ENCODE measurements at places on chromosomes 16 and 17.

DNA sequence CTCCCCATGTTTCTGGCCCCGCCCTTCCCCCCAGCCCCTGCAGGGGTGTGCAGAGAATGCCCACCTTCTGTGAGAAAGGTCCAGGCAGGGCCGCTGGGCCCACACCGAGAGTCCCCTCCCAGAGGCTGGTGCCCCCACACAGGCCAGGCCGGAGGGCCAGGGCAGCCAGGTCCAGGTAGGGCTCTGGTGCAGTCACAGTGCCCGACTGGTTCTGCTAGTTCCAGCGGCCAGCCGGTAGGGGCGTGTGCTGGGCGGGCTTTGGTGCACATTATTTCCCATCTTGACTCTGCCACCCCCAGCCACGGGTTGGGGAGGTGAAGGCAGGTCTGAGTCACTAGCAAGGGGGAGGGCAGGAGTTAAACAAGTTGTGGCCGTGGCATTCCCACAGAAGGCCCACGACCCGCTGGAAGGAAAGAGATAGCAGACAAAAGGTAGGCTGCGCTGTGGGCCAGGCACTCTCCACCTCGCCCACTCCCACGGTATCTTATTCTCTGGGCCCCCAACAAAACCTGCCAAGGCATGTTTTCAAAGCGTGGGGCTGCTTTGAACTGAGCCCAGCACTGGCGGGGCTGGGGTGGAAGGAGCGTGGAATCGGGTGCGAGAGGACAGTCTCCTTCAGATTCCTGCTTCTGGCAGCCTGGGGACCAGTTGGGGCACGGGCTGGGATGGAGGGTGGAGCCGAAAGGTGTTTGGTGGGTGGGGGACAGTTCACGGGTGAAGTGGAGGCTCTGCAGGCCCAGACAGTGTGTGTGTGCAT lies 1.9 kb downstream of the EPN3 start:
- no peak for DNase-seq

GRCh38 chr16:89190150-89190958 lies 10.0 kb downstream of the SLC22A31 start:
- DNase-seq: no peak

DNA sequence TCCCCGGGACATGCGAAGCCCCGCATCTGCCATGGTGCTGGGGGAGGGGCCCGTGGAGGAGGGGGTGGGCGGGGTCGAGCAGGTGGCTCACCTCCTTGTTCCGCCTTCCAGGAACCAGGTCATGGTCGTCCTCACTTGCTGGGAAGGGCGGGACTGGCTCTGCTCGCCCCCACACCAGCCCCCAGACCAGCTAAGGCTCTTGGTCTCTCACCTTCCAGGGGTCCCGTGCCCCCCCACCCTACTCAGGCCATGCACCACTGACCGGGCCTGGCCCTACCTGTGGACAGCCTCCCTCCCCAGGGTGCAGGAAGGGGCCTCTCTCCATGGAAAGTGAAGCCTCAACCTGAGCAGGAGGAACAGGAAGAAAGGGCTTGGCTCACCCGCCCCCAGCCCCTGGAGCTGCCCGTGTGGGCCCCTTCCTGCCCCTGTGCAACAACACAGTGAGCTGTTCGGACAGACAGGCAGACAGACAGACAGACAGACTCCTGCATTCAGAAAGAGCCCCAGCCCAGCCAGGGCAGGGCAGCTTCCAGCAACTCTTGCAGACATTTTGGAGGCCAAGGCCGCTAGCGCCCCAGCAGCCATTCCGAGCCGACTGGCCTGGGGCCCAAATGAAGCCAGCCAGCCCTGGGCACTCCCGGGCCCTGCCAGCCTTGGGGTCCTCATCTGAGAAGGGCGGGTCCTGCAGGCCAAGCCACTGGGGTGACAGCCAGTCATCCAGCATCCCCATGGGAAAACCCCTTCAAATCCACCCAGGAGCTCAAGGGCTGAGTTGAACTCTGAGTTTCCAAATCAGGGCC lies 8.1 kb upstream of the KREMEN2 start:
- DNase-seq: no peak

- no peak for DNase-seq
Measured at GRCh38 chr17:2690165-2691068, 21.1 kb downstream of the CLUH start.

DNA sequence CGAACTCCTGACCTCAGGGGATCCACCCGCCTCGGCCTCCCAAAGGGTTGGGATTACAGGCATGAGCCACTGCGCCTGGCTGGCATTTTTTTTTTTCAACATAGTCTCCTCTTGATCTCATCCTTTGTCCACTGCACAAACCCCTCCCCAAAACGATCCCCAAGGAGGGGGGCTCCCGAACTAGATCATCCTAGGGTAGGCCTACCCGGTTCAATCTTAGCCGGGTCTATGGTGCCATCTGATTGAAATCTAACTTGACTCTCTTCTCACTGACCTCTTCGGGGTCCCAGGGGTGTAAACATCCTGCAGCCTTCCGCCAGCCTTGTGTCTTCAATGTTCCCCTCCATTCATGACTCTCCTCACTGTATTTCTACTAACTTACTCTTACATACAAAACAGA lies 140.5 kb upstream of the CRHR1 start:
- no peak for DNase-seq

DNA sequence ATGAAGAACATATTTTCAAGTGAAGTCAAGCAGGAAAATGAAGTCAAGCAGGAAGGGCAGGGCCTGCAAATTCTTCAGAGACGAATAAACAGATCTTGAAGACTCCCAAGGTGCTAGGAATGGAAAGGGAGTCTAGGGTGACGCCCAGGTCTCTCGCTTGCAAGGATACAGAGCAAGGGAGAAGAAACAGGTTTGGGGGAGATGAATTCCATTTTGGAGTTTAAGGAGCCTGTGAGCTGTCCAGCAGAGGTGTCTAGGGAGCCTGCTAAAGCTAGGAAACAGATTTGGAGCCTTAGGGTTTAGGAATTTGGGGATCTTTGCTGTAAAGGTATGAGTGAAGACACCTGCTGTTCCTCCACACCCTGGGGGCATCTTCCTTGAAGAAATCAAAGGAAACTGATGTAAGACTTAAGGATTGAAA lies 2.0 kb upstream of the UNKL start:
- no peak for DNase-seq

- no peak for DNase-seq
Measured at GRCh38 chr17:2867441-2868424, 71.5 kb downstream of the RAP1GAP2 start.

DNA sequence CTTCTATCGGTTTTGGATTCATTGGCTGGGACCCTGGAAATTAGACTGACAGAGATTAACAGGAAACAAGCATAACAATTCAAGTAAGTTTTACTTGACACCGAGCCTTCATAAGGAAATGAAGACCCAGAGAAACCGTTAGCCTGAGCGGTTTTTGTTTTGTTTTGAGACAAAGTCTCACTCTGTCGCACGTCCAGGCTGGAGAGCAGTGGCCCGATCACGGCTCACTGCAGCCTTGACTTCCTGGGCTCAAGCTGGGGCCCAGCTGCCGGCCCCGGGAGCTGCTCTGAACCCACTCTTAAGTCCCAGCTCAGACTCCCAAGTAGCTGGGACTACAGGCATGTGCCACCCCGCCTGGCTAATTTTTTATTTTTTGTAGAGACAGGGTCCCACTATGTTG lies 321.3 kb downstream of the SEC14L1 start:
- DNase-seq: no peak

DNA sequence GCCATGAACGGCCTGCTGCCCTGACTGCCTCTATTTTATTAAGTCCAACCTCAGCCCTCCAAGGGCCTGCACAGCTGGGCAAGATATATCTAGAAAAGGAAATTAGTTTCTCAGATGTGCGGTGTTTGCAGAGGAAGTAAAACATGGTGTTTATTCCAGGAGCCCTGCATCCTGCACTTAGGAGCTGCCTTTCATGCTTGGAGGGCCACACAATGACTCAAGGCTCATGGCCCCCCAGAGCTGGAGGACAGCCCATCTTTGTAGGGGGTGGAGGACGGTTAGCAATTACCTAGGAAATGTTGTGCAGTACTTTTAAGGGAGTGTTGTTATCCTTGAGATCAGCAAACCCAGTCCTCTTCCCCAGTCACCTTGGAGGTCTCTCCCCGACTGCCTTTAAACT lies 80.5 kb downstream of the COPRS start:
- DNase-seq: no peak
